H9 (cell line): ENCODE measurements at places on chromosomes 4 and X. TPM values are rescaled to one million over a fixed set of nuclear protein-coding genes. Genes with fewer than 3 reads are reported as not detected.

Gene SCD5
- total RNA-seq = 0.68 and 0.86 TPM in 2 replicates

GRCh38 chr4:8666581-8666980 lies 74.0 kb downstream of the CPZ start:
- peaks cover 7% of the 10 kb centered on the region; the same call in 1 of the 2 replicates for H3K4me1 ChIP-seq
- no peaks in the 10 kb centered on the region; the same call in 1 of the 2 replicates for H3K27me3 ChIP-seq
- no peak for DNase-seq
- no peaks in the 10 kb centered on the region for H3K36me3 ChIP-seq
- H3K4me3 ChIP-seq = no peak overlapping the region

Gene USP26
- total RNA-seq = not detected in 2 replicates

DNA sequence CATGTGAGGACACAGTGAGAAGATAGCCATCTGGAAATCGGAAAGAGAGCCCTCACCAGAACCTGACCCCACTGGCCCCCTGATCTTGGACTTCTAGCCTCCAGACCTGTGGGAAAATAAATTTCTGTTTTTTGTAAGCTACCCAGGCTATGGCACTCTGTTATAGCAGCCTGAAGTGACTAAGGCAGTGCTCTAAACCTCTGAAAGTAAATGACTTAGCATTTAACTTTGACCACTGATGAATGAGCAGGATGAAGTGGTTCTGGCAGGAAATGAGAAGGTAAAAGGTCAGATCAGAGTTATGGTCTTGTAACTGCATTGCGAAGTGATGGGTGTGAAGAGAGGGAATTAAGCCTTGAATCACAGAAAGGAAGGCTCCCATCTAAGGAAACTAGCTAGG lies 17.0 kb downstream of the GPAT3 start:
- H3K36me3 ChIP-seq = no peaks in the 10 kb centered on the region
- no peak overlapping the region for H3K4me3 ChIP-seq
- no peak overlapping the region for H3K27ac ChIP-seq
- H3K27me3 ChIP-seq = no peaks in the 10 kb centered on the region

GRCh38 chr4:152585023-152585441 lies 49.1 kb upstream of the FBXW7 start:
- no peaks in the 10 kb centered on the region for H3K27me3 ChIP-seq
- no peak for DNase-seq
- no peak overlapping the region for H3K4me3 ChIP-seq
- H3K4me1 ChIP-seq = no peaks in the 10 kb centered on the region
- H3K36me3 ChIP-seq = peaks cover 3% of the 10 kb centered on the region; the same call in 1 of the 2 replicates
- H3K27ac ChIP-seq = no peak overlapping the region

- DNase-seq = no peak
- H3K36me3 ChIP-seq = peaks cover 12% of the 10 kb centered on the region
- no peaks in the 10 kb centered on the region for H3K27me3 ChIP-seq
- no peaks in the 10 kb centered on the region for H3K4me1 ChIP-seq
- no peak overlapping the region for H3K27ac ChIP-seq
Observed at GRCh38 chr4:130814896-130815295, 1718.9 kb downstream of the C4orf33 start.
